ENCODE measurements at places on chromosomes 7 and 10. TPM values are rescaled to one million over a fixed set of nuclear protein-coding genes. Genes with fewer than 3 reads are reported as not detected.

The CHAT gene
- not detected for total RNA-seq

The PTF1A gene
- total RNA-seq, result not detected

The COL13A1 gene
- 2.3 TPM for total RNA-seq

The RBP4 gene
- total RNA-seq, result 7.5 TPM

The FXYD4 gene
- not detected for total RNA-seq

The PDE6C gene
- not detected for total RNA-seq

The CPVL gene
- 11.8 TPM for total RNA-seq

The FAM25G gene
- not detected for total RNA-seq

The RBAK gene
- 4.9 TPM for total RNA-seq

The NRG3 gene
- not detected for total RNA-seq

The GHRHR gene
- not detected for total RNA-seq

The C10orf62 gene
- 0.55 TPM for total RNA-seq

The HECW1 gene
- 2.2 TPM for total RNA-seq

The NYAP1 gene
- 0.29 TPM for total RNA-seq

The ACSM6 gene
- total RNA-seq, result not detected

The TDRD1 gene
- total RNA-seq, result not detected

The UBTD1 gene
- 22.8 TPM for total RNA-seq

The HABP2 gene
- not detected for total RNA-seq

The EIF5AL1 gene
- 0.20 TPM for total RNA-seq

The RFC2 gene
- 14.4 TPM for total RNA-seq

The PAPSS2 gene
- total RNA-seq, result 6.2 TPM

The TEX36 gene
- total RNA-seq, result not detected

The TMEM176A gene
- total RNA-seq, result 12.9 TPM

The ASB15 gene
- 26.0 TPM for total RNA-seq

The POT1 gene
- total RNA-seq, result 20.3 TPM

The DMBT1 gene
- total RNA-seq, result not detected

The FOXK1 gene
- total RNA-seq, result 43.6 TPM

The DCLRE1A gene
- total RNA-seq, result 4.7 TPM

The OPALIN gene
- total RNA-seq, result not detected

The SYT15B gene
- total RNA-seq, result 0.29 TPM

The HSPB1 gene
- total RNA-seq, result 2,898 TPM

The CFTR gene
- not detected for total RNA-seq

The CTAGE15 gene
- total RNA-seq, result not detected

The TUBB8 gene
- total RNA-seq, result not detected

Data from gastrocnemius medialis (tissue), 4 donors.